ENCODE measurements at places on chromosomes 4 and X.

DNA sequence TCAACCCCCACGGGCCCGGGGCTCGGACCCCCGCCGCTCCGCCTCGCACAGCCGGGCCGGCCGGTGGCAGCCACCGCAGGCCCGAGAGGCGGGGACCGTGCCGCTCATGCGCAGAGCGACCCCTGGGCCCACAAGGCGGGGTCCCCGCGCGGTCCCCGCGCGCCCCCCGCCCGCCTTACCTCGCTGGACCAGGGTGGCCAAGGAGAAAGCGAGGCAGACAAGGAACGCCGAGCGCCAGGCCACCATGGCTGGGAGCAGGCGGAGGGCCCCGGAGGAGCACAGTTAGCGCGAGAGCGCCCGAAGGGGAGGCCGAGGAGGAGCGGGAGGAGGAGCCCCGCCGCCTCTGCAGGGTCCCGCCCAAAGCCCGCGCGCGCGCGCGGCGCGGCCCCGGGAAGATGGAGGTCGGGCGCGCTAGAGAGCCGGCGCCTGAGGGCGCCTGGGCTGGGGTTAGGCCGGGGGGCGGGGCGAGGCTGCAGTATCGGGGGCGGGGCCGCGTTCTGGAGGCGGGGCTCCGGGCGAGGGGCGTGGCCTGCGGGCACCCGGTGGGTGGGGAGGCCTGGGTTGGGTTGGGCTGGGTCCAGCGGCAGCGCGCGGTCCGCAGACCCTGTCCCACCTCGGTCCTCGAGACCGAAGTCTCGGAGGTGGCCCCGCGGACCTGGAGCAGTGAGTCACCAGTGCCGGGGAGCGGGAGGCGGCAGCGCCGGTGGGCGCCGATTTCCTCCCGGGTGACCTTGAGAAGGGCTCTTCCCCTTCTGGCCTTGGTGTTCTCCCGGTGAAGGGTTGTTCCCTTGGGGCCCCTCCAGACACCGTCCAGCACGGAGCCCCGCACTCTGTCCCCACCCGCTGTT is at the start of gene CD99L2:
Gene CD99L2, minus strand, starts transcription at position 326 of the 848 bp plus-strand sequence. Its CDS starts 80 bp downstream, at position 246.
- DNase-seq, result peak; percentile 87

- DNase-seq, result no peak
Measured at GRCh38 chr4:88195328-88196012, 37.0 kb upstream of the ABCG2 start.

GRCh38 chrX:5907207-5907606 is 321.5 kb downstream of the NLGN4X start:
- DNase-seq, result no peak

GRCh38 chr4:139628184-139629012 is 37.2 kb upstream of the MGST2 start:
- no peak for DNase-seq

DNA sequence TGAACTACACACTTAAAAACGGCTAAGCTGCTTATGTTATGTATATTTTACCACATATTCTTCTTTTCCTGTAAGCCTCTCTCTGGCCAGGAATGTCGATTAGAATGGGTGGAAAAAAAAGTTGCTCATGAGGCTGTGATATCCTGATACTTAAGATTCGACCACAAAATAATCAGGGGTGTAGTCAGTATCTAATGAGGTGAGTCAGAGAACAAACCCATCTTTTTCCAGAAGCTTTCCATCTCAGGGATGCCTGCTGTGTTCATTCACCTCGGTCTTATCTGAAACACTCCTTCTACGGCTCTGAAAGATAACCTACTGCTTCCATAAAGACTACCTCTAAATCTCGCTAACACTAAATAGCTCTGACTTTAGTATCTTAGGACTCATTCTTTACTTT is 142.7 kb upstream of the MAP3K15 start:
- no peak for DNase-seq

DNA sequence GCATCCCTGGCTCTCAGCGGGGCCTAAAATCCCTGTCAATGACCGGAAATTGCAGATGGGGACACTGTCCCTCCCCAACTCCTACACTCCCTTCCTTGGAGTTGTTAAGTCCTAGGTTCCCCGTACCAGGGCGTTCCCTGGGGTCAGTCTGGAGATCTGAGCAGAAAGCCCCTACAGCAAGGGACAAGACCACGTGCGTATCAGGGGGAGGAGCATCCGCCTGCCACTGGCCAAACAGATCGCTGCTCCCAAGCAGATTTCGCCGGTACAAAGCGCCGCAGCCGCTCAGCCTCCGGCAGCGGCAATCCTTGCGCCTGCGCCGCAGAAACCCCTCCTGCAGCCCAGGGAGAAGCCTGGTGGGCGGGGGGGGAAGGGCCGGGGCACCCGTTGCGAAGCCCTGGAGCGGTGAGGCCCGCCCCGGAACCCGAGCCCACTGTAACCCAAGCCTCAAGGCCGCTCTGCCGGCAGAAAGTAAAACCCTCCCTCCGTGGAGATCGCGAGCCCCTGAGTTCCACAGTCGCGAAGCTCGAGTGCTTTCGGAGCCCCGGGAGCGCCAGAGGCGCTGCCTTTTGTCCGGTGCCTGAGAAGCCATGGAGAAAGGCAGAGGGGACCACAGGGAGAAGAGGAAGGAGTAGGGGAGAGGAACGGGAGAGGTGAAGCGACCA is 2.7 kb downstream of the CRMP1 start:
- DNase-seq, result no peak

GRCh38 chrX:123357941-123358340 is 173.9 kb downstream of the GRIA3 start:
- DNase-seq, result no peak

GRCh38 chr4:2871911-2872310 is 28.3 kb downstream of the ADD1 start:
- DNase-seq, result no peak

DNA sequence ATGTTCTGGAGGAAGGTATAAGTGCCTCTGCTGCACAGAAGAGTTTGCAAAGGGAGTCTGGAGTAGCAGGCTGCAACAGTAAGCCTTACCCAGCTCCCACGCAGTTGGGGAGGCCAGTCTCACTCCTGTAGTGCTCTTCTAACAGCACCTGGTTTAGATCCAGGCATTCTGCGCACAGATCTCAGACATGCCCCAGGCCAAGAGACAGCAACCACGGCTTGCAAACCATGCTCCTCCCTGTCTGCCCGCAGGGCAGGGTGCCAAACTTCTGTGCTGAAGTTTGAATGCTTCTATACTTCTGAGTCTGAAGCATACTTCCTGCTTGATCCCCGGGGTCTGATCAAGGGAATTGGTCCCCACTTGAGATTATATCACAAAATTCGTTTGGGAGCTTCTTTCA is 106.3 kb downstream of the LINC00632 start:
- no peak for DNase-seq

- no peak for DNase-seq
Measured at GRCh38 chr4:95693594-95693993, 144.8 kb upstream of the UNC5C start.

GRCh38 chrX:153064061-153064460 is 7.8 kb downstream of the PNMA3 start:
- no peak for DNase-seq

- DNase-seq, result no peak
Measured at GRCh38 chr4:25029479-25030276, 1.1 kb downstream of the LGI2 start.

GRCh38 chr4:15396157-15396800 is 31.6 kb upstream of the C1QTNF7 start:
- no peak for DNase-seq

DNA sequence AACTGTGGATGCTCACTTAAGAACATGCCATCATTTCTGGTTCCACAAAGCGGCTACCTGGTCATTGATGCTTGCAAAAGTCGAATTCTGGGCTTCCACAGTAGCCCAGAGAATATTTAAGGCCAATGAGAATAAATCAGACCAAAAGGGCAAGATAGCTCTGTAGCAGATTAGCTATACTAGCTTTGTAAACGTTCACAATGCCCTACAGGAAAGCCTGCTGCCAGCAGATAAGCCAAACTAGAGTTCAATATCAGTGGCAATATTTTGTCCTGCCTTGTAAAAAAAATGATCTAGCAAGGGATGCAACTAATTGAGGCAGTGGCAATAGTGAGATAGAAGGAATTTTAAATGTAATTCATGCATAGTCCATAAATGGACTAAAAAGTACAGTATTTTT is 387.7 kb upstream of the TEX13C start:
- no peak for DNase-seq

DNA sequence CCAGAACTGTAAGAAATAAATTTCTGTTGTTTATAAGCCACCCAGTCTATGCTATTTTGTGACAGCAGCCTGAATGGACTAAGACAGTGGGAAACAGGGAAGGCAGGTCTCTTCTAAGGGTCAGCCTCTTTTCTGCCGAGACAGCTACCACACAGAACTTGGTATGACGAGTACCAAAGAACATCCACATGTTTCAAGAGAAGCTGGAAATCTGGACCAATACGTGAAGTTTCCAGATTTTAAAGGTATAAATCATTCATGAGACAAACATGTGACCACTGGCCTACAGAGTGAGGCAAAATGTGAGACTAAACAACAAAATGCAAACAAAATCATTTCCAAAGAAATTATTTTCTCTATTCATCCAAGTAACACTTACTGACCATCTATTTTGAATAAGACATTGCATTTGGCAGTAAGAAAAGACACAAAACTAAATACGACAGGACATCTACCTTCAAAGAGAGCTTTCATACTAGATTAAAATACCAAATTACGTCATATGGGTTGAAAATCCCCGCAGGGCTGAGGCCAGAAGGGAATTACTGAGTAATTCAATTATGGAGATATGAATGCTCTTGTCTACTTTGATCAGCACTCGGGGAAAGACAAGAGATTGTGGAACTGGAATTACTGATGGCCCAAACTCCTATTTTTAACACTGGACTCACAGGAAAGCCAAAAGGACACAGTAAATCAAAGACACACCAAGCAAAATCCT is 7.2 kb downstream of the SCARB2 start:
- no peak for DNase-seq

- no peak for DNase-seq
Measured at GRCh38 chrX:10450229-10450958, 170.0 kb downstream of the MID1 start.

DNA sequence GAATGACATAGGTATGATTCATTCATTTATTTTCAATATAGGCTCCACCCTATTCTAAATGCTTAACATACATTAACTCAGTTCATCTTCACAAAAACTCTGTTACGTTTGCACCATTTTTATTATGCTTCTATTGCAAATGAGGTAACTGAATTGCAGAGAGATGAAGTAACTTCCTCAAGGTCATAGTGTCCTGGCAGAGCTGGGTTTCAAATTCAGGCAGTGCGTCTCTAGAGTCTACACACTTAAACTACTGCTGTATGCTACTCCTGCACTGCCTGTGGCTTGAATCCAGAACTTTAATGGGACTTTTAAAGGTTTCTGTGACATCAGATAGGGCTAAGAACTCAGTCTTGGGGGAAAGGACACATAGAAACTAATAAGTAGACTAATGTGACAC is 413.4 kb downstream of the UBE2NL start:
- no peak for DNase-seq

- no peak for DNase-seq
Measured at GRCh38 chr4:113478032-113478431, 283.5 kb downstream of the CAMK2D start.

GRCh38 chr4:85937507-85937906 is 422.3 kb downstream of the MAPK10 start:
- no peak for DNase-seq

GRCh38 chrX:18065956-18066355 is 154.7 kb downstream of the BEND2 start:
- no peak for DNase-seq

GRCh38 chr4:186882293-186882692 is 158.6 kb upstream of the FAT1 start:
- DNase-seq, result no peak

- DNase-seq, result no peak
Measured at GRCh38 chr4:55336138-55337034, 9.7 kb upstream of the SRD5A3 start.

- no peak for DNase-seq
Measured at GRCh38 chr4:78774417-78774816, 1.7 kb upstream of the BMP2K start.

GRCh38 chr4:87101543-87102199 is 118.7 kb downstream of the KLHL8 start:
- DNase-seq, result no peak

GRCh38 chr4:84032372-84032771 is 466.7 kb downstream of the NKX6-1 start:
- no peak for DNase-seq

- DNase-seq, result no peak
Measured at GRCh38 chrX:53738370-53738906, 51.9 kb upstream of the HUWE1 start.

DNA sequence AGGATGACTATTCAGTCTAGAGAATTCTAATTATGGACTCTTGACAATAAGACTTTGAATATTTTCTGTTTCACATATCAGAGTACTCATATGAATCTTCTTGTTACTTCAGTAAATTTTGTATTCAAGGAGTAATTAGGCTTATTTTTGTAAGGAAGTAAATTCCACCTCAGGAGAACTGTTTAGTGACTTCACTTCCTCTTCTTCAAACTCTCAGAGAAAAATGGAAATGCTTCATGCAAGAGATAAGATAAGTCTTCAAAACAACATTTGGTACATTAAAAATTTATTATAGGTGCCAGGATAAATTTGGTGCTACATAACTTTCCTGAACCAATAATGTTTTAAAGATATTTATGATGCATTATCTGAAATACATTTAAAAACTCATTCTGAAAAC is 1421.9 kb downstream of the PCDH7 start:
- DNase-seq, result no peak

DNA sequence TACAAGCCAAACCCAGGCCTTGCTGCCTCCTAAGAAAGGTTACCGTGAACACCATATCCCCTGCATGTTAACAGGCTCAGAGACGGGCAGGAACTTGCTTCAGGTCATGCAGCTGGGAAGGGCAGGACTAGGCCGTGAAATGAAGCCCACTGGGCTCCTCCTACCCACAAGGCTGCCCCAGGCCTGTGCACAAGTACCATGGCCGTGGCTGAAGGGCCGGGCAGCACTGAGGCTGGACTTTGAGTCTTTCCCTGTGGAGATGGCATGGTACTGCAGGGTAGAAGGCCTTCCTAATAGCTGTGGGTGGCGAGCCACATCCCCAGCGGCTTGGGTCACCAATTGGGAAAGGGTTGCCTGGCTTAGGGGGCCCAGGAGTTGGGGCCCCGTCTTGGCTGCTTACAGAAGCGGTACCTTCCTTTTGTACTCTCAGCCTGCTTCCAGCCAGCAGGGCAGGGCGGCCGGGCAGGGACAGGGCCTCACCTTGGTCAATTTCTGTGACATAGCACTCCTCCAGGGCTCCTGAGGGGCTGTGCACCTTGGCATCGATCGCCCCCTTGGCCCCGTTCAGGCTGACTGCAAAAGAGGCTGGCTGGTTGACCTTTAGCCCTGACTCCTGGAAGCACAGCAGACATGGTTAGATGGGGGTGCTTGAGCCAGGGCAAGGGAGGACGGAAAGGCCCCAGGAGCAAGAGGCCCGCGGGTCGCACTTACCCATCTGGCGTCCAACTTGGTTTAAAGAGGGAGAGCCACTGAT is 23.8 kb downstream of the FLNA start:
- DNase-seq, result no peak

- DNase-seq, result no peak
Measured at GRCh38 chr4:82591592-82591991, 29.8 kb upstream of the TMEM150C start.

- no peak for DNase-seq
Measured at GRCh38 chr4:19178835-19179234, 1072.9 kb upstream of the SLIT2 start.
